Activated T-helper 17 cell treated with anti-CD3 and anti-CD28 coated beads, Interleukin-2, amount 50 U/mL, for 72 hours (primary cell): ENCODE measurements at places on chromosomes 3 and 15.
A peak's percentile ranks its signal among the peaks of the same experiment; 100 is the strongest.

- ATAC-seq, result peak; percentile 33
These were observed 9.8 kb upstream of the PLSCR1 start for GRCh38 chr3:146554151-146554760.

DNA sequence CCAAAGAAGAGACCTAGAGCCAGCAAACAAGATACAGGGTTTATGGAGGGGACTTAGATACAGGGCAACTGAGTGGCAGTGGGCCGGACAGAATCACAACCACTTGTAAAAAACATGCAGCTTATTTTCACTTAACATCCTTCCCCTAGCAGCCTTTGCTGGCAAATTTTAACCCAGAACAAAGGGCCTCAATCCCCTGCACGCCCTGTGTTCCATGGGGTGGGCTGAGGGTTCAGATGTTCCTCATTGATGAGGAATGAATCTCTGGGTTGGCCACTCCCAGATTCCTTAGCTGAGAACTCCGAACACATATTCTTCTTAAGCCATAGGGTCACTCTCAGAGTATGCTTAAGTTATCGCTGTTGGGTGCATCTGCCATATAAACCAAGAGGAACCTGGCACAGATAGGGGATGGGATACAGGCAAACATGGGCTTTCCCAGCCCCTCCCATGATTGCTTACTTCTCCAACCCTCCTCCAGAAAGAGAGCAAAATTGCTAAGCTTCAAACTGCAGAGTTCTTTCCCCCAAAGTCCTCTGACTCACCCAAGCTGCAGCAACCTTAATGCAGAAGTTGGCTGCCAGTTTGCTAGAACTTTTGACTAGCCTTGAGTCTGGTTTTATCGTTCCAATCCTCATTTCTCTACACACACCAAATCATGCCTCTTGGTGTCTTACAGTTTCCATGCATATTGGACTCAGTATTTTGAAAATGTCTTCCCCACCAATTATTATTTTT, 146.9 kb downstream of the CD47 start:
- no peak for ATAC-seq

- ATAC-seq, result no peak
These were observed 394.6 kb upstream of the IL12A start for GRCh38 chr3:159593927-159594605.

- ATAC-seq, result no peak
These were observed 22.7 kb downstream of the HEG1 start for GRCh38 chr3:125033135-125033534.

- peak; percentile 42 for ATAC-seq
These were observed 52.4 kb downstream of the TBL1XR1 start for GRCh38 chr3:177144922-177145321.

- ATAC-seq, result no peak
These were observed 1100.4 kb downstream of the ROBO2 start for GRCh38 chr3:78140274-78140673.

GRCh38 chr3:38108649-38109579, 28.0 kb downstream of the ACAA1 start:
- ATAC-seq, result no peak

DNA sequence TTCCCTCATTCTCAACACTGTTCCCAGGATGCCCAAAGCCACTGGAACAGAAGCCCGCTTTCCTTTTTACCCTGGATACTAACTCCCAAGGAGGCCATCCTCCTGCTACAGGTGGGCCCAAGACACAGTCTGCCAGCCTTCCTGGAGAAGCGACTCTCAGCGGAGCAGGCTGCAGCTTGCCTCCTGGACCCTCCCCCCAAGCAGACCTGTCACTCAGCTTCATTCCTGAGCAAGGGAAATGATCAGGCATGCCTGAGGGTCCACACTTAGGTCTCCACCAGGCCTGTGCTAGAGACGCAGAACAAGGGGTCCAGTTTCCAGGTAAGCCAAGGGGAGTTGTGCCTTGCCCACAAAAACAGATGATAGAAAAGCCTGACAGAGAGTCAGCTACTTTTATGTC, 62.8 kb downstream of the SLCO2A1 start:
- ATAC-seq, result no peak

- ATAC-seq, result no peak
These were observed 72.1 kb upstream of the ETV5 start for GRCh38 chr3:186180891-186181481.

DNA sequence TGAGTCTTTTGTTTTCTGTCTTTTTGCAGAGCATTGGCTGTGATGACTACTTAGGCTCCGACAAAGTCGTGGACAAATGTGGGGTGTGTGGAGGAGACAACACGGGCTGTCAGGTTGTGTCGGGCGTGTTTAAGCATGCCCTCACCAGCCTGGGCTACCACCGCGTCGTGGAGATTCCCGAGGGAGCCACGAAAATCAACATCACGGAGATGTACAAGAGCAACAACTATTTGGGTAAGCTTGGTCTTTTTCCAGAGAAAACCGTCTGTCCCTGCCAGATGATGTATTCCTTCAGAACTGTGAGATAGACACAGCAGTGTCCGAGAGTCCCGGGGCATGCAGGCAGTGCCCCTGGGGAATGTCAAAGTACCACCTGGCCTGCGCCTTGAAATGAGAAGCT, 149.9 kb upstream of the NR2E3 start:
- no peak for ATAC-seq

DNA sequence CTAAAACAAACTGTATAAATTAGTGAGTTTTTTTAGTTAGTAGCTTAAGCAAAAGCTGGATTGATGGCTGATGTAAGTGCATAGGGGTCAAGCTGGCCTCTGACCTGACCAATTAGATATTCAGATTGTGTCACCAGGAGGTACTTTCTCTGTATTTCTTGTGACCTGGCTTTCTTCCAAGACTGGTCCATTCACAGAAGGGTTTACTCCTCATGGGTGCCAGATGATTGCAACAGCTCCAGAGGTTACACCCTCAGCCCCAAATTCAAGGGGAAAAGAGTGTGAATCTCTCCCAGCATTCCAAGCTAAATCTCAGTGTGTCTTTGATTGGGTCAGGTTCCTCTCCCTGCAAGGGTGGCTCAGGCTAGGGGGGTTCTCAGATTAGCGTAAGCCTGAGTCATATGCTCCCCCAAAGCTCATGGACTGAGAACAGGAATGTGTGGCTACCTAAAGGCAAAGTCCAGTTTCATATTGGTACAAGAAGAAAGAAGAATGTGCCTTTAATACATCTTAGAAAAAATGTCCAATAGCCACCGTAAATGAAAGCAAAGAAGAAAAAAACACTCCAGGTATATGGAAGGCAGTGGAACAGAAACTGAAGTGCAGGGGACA, 16.5 kb downstream of the PML start:
- no peak for ATAC-seq

- ATAC-seq, result peak; percentile 3
These were observed at the start of gene ZBTB47 for GRCh38 chr3:42653560-42654330. Gene ZBTB47, plus strand, starts transcription at chr3:42653697. Its CDS starts 4,659 bp downstream, at chr3:42658356.

GRCh38 chr3:128241741-128242140, 88.5 kb downstream of the EEFSEC start:
- no peak for ATAC-seq

GRCh38 chr15:70141376-70142071, 43.8 kb upstream of the TLE3 start:
- ATAC-seq, result peak; percentile 17

DNA sequence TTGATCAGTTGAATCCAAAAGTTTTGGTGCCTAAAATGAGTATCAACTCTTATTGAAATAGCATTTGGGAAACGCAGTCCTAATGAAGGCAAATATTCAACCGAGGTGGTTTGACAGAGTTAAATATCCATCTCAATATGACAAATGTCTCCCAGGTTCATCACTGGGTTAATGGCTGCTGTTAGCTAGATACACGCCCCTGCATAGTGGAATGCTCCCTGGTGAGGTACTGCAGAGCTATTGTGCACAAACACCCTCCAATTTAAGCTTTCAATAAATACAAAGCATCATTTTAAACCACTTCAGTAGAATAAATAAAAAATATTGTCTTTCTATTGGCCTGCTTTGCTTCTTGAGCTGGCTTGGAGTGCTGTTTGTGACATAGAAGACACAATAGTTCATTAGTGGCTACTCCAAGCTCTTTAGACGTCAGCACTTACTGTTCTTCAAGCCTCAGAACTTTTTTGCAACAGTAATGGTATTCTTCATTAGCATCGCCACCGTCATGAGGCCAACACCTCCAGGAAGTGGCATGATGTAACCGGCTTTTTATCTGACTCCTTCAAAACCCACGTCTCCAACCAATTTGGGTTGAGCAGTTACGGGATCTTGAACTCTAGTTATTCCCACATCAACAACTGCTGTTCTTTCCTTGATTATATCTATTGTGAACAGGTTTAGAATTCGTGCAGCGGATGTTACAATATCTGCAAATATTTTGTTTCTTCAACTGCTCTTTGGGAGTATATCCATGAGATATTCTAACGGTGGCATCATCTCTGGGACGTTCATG, 1159.6 kb upstream of the EPHA6 start:
- no peak for ATAC-seq

DNA sequence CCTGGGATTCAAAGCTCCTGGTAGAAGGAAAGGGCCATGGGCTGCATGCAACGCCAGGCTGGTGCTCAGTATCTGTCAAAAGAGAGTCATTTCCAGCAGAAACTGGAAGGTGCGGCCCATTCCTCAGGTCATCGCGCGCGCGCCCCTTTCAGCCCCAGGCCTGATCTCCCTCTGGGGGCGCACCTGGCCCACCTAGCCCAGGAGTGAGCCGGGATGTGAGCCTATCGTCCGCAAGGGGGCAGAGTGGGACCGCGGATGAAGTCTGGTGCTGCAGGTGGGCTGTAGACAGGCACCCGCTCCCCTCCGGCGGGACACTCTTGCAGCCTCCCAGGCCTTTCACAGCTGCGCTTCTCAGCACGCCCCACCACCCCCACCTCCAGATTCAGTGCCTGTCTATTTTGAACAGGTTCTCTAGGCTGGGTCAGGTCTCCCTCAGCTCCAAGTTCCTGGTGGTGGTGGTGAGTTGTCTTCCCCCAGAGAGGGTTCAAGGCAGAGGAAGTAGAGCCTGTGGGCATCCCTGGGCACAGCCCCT, 5.8 kb upstream of the RPL29 start:
- peak; percentile 96 for ATAC-seq

DNA sequence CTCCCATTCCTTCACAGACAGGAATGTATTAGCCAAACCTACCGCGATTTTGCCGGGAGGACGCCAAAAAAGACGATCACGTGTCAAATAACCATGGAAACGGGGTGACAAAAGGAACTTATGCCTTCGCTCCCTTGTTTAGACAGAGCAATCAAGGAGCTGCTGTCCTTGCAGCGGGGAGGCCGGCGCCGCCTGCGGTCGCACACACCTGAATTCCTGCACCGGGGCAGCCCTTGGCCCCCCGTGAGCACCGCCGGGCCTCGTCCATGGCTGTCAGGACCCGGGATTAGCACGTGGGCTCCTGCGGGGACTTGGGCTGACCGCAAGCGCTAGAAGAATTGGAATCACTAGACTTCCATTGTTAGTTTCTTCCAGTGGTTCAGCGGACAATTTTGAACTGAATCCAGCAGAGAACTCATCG, 193.1 kb downstream of the SHQ1 start:
- ATAC-seq, result no peak

- no peak for ATAC-seq
These were observed 580 bp upstream of the RUBCN start for GRCh38 chr3:197737319-197737649.

GRCh38 chr3:136995652-136996051, 37.9 kb downstream of the IL20RB start:
- ATAC-seq, result no peak

DNA sequence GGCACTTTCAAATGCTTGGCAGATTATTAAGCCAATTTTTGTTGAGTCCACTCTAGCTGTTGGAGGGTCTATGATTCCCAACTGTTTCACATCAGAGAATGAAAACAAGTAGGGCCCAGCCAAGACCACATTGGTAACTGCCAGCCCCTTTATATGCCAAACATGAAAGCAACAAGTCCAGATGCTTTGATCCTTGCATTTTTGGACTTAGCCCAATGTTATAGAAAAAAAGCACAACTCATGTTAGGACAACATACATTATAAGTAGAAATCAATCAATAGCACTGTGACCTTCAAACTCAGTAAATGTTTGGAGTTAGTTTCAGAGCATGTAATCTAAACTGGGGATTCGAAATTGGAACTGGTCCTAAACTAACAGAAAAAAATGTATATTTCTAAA, 674.7 kb downstream of the MECOM start:
- ATAC-seq, result no peak

GRCh38 chr3:175914785-175915184, 1055.7 kb downstream of the NAALADL2 start:
- ATAC-seq, result no peak

DNA sequence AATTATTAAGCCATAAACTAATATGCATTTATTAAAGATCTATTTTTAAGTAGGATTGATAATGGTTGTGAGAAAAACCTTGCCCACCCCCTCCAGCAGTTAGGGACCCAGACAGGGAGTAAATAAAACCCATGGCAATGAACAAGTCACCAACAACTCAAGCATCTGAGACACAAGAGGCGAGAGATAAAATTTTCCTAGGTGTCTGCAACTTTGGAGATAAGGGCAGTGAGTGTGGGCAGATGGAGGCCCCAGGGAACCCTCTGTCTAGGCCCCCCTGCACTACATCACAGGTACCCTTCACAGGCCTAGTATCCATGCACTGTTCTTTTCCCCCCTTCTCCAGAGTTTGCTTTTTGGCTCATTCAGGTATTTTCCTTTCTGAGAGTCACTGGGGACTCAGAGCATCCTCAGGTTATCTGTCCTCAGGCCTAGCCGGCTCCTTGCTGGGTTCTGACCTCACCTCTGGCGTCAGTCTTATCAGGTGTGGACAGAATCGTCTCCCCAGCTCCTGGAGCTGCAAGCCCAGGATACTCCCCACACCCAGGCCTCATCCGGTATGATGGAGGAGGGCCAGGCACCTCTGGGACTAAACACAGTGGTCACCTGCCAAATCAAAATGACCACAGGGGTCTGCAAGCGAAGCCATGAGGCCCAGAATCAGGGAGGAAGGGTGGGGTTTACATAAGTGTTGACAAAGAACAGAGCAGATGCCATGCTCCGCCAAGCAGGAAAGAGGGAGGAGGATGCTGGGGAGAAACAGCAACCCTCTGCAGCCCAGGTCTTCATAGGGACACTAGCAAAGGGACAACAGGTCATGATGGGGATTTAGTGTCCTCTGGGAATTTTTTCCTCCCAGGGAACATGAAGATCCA, 50.4 kb downstream of the CCNL1 start:
- no peak for ATAC-seq

- no peak for ATAC-seq
These were observed 20.1 kb downstream of the SLC6A20 start for GRCh38 chr3:45776301-45776595.

- ATAC-seq, result no peak
These were observed 126.0 kb downstream of the ZNF609 start for GRCh38 chr15:64586259-64586870.

GRCh38 chr3:117932441-117932840, 1102.2 kb downstream of the IGSF11 start:
- no peak for ATAC-seq

DNA sequence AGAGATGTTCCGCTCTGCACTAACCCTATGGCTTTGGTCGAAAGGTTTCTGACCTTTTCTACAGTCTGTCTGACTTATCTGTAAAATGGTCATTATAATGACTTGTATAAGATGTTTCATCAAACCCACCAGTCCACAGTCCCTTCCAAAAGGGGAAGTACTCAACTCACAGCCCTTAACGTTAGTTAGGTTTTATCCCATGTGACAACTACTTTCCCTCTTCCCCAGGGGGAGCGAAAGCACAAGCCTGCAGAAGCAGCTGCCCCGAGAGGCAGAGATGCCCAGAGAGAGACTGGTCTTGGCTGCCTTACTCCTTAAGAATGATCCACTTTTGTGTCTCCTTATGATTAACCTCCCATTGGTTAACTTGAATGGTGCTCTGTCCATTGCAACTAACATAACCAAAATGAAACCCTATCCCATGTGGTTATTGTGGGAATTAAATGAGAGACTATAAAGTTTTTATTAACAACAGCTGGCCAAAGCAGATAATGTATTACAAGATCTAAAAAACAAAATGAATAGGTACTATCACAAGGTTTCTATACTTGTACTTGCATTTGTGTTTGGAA, 6.4 kb downstream of the ASTE1 start:
- no peak for ATAC-seq
